NCI-H1436 (cell line): ENCODE measurements at places on chromosomes 2 and 18.

DNA sequence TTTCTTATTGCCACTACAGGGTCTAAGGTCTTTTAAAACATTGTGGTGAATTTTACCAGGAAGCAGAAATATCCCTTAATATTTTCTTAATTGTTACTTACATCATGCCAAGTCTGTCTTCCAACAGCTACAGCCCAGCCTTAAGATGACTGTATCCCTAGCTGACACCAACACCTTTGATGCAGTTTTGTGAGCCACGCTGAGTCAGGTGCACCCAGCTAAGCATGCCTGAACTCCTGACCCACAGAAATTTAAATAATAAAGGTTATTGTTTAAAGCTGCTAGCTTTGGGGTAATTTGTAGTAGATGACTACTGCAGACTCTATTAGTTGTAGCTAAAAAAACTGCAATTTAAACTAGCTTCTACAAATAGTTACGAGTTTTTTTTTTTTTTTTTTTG lies 1757.9 kb upstream of the LRRTM1 start:
- no peak for DNase-seq

DNA sequence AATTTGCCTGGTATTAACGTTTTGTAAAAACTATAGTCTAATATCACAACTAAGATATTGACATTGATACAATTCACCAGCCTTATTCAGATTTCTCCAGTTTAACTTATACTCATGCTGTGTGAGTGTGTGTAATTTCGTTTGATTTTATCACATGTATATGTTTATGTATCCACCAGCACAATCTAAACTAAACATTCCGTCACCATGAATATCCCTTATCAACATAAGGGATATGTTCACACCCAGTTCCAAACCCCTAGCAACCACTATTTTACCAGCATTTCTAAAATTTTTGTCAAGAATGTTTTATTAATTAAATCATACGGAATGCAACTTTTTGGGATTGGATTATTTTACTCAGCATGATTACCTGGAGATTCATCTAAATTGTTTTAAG lies 450.3 kb downstream of the FBXO15 start:
- DNase-seq: no peak

- no peak for DNase-seq
Measured at GRCh38 chr2:224085811-224086210, 46.7 kb upstream of the SERPINE2 start.

- DNase-seq: no peak
Measured at GRCh38 chr2:101408925-101409324, 21.6 kb upstream of the CREG2 start.

DNA sequence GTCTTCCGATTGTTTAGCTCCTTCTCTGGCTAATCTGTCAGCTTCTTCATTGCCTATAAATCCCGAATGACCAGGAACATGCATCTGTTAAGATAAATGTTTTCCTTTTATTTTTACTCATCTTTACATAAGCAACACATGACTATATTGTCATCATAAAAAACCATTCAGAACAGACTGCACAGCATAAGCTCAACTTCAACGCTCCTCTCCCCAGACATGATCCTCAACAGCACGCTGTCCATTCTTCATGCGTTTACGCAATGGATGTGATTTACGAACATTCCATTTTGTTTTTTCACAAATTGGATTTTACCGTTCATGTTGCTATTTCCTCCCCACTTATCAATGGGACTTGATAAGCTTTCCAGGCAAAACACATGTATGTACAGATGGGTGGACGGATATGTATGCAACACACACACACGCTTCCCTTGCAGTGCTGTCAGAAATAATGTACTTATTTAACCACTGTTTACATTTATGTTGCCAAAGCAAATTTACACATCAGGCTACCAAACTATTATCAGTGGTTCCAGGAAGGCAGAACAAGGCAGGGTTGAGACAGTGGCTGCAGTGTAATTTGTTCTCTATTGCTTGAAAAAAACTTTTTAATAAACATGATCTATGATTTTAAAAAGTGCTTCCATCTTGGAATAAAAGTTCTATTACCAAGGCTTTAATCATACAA lies 12.2 kb downstream of the RNASEH1 start:
- DNase-seq: no peak

- DNase-seq: no peak
Measured at GRCh38 chr2:98803405-98804264, 72.7 kb upstream of the MGAT4A start.

- no peak for DNase-seq
Measured at GRCh38 chr2:68230241-68231060, 21.9 kb downstream of the PPP3R1 start.
